ENCODE measurements at places on chromosomes 4 and X.

DNA sequence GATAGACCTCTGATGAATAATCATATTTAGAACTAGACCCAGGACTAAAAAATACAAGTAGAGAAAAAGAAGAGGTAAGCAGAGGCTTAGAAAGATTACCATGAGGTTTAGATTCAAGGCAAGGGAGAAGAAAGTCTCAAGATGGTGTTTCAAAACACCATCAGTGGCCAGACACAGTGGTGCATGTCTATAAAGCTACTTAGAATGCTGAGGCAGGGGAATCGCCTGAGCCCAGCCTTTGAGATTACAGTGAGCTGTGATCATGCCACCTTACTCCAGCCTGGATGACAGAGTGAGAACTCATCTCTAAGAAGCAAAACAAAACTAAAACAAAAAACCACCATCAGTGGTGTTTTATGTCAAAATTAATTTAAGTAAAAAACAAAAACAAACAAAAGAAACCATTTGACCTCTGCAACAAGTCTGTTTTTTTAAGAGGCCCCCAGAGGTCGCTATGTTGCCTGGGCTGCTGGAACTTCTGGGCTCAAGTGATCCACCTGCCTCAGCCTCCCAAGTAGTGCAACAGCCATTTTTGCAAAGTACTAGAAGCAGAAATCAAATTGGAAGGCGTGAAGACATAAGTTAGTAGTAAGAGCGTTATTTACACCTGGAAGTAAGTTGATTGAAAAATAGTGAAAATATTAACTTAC, 784.3 kb downstream of the ADGRL3 start:
- DNase-seq: no peak

GRCh38 chrX:111823128-111823527, 52.9 kb upstream of the TRPC5OS start:
- peak; percentile 29 for DNase-seq

- DNase-seq: no peak
These were observed at the start of gene EDA2R for GRCh38 chrX:66638591-66639500. Gene EDA2R (minus strand): TSS chrX:66639078. CDS start chrX:66616020, 23,058 bp downstream.

DNA sequence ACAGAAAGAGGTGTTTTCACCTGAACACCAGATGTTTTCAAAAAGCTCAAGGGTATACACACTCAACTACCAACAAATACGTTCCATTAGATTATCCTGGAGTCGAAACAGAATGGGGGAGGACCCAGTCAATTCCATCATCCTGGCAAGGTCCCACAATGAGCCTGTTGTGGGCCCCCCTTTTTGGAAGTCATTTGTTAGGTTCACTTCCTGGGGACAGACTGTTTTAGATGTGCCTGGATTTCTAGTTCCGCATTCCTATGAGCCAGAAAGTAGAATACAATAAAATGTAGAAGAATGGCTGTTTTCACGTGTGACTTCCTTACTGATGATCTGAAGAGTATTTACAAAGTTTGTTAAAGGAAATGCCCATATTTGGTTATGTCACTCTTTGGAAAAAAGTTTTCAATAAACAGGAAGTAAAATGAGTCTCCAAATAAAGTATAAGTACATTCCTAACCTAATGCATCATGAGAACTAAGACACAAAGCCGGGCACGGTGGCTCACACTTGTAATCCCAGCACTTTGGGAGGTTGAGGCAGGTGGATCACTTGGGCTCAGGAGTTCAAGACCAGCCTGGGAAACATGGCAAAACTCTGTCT, 192.5 kb downstream of the MAML3 start:
- DNase-seq: no peak

- DNase-seq: no peak
These were observed 42.5 kb upstream of the CBR4 start for GRCh38 chr4:169052594-169052945.

GRCh38 chrX:109739625-109740432, 6.8 kb upstream of the ACSL4 start:
- no peak for DNase-seq

DNA sequence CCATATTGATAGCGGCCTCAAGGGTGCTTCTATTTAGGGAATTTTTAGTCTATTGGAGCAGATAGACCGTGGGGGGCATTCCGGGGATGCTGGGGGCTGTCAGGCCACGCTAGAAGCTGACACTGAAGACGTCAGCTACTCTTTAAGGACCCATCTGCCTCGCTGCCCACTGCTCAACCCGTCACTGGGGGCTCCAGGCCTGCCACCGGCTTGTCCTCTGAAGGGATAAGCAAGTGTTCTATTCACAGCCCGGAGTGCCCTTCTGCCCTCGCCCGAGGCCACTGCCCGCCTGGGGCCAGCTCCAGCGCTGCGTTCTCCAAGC, 679 bp upstream of the MSL3 start:
- DNase-seq: peak; percentile 22

DNA sequence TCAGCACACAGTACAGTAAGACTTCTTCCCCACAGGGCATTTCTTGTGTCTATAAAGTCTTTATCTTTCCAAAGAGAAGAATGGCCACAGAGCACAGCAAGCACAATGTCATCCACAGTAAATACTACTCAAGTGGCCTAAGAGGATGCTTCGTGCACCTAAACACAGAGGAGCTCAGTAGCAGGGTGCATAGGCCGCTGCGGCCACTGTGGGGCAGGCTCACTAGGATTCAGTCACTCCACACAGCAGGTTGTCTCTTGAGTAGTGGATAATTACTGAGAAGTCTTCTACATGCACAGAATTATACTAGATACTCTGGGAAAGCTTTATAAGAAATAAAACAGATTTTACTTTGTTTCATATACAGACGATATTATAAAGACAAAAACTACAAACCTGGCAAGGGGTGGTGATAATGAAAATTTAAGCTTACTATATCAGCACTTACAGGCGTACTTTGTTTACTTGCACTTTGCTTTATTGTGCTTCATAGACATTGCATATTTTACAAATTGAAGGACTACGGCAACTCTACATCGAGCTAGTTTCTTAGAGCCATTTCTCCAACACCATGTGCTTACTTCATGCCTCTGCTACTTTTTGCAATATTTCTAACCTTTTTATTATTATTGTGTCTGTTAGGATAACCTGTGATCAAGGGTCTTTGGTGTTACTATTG, 78.5 kb downstream of the PRDM5 start:
- DNase-seq: peak; percentile 23

- peak; percentile 31 for DNase-seq
These were observed 5.9 kb upstream of the GRPEL1 start for GRCh38 chr4:7073526-7074390.

DNA sequence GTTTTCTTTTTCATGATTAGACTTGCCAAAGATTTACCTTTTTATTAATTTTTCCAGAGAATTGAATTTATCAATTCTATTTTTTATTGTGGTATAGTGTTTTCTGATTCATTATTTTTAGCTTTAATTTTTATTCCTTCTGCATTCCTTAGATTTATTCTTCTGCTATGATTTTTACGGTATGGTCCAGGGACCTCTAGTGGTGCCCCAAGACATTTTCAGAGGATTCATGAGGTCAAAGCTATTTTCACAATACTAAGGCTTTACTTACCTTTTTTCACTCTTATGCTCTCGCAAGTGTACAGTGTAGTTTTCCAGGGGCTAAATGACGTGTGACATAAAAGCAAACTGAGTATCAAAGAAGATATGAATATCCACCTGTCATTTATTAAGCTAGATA, 8.0 kb downstream of the RADX start:
- no peak for DNase-seq
